Foreskin melanocyte (primary cell): ENCODE measurements at places on chromosomes 2 and 18.

DNA sequence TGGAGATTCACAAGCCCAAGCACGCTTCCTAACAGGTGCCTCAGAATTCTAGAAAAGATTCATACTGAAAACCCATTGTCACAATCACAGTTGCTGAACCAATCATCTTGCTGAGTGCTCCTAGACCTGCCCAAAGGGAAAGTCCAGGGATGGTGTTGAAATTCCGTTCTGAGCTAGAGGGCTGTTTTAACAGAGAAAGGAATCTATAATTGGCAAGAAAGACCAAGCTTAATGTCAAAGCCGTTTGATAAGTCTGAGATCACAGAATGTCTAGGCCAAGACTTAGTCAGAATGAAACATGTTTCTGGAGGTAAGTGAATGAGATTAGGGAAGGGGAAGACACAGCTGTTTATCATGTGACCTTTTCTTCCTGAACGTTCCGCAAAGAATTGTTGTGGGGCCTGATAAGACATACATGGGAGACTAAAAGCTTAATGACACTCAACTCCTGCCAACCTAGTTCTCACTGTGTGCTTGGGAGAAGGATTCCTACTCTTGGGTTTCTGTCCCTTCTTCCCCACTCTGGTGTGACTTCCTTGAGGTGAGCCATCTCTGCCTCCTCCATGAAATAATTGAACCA, 27.5 kb downstream of the PMAIP1 start:
- no peak for DNase-seq

DNA sequence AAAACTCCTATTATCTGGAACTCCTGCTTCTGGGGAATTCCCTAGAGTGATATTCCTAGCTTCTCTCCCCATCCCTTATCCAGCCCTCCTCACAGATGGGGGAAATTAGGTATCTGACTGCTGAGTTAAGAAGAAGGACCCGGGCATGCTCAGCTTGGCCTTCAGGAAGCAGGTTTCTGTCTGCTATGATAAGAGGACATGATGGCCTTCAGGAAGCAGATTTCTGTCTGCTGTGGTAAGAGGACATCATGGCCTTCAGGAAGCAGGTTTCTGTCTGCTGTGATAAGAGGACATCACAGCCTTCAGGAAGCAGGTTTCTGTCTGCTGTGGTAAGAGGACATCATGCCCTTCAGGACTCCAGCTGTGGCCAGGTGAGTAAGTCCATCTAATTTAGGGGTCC, 65.2 kb downstream of the PLEKHM3 start:
- DNase-seq: no peak

- no peak for DNase-seq
Measured at GRCh38 chr2:235191978-235192377, 240.2 kb downstream of the SH3BP4 start.

DNA sequence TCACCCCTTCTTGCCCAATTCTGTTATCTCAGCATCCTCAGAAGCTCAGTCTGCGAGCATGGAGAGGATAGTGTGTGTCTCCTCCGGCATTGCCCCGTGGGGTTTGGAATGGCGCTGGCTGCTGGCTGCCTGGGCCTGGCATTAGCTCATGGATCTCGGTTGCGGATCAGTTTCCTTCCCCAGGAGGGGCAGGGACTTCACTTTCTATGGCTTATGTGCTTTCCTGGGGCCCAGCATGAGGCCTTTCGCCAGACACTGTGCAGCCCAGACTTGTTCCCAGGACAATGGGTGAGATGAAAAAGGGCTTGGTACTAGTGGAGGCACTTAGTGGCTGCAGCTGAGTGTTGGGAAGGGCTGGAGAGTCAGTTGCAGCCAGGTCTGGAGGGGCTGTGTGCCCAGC, 143.3 kb downstream of the GLI2 start:
- no peak for DNase-seq

DNA sequence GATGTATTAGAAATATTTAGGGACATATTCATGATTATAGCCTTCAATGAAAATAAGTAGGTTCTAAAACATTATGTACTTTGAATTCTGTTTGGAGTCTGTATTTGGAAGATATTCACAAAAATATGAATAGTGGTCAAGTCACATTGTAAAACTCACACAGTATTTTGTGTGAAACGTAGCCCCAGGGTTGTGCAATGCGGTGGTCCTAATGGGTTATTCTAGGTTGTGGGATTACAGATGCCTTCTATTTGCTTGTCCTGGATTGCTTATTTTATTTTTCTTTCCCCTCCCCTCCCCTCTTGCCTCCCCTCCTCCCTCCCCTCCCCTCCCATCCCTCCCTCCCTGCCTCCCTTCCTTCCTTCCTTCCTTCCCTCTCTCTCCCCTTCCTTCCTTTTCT, 93.7 kb upstream of the THUMPD2 start:
- no peak for DNase-seq

DNA sequence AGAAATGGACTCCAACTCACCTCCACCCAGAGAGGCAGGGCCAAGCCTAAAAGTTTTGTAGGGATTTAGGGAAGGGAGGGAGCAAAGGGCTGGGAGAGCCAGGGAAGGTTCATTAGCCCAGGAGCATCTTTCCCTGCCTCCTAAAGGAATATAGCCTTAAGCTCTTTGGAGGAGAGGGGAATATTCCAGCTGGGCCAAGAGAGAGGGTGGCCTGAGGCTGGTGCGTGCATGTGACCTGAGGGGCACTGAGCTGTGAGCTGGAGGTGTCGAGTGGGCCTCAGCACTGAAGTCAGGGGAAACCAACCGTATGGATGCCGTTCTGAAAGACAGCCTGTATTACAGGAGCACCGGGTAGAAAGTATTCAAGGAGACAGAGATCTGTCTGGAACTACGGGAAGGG, 112.6 kb downstream of the KLHL29 start:
- no peak for DNase-seq

DNA sequence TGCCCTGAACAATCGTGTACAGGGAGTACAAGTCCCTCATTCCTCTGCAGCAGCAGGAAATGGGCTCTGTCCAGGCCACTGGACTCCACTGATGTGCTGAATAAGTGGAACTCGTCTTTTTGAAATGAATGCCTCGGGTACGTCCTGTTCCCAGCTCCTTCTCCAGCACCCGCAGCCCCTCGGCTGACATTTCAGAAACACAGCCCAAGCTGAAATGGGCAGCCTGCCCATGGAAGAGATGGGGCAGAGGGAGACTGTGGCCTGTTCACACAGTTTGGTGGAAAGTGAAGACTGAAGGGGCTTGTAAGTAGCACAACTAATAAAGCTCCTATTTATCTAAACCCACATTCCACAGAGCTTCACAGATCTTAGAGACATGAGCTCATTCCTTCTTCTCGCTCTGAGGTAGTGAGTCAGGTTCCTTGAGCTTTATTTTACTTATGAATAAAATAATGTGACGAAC, 498.6 kb downstream of the TXNL1 start:
- DNase-seq: no peak

GRCh38 chr2:129015397-129016285, 697.0 kb upstream of the HS6ST1 start:
- DNase-seq: no peak

GRCh38 chr2:224958873-224959272, 83.4 kb downstream of the DOCK10 start:
- DNase-seq: no peak

GRCh38 chr2:111715987-111716904, 167.7 kb downstream of the ANAPC1 start:
- DNase-seq: no peak

DNA sequence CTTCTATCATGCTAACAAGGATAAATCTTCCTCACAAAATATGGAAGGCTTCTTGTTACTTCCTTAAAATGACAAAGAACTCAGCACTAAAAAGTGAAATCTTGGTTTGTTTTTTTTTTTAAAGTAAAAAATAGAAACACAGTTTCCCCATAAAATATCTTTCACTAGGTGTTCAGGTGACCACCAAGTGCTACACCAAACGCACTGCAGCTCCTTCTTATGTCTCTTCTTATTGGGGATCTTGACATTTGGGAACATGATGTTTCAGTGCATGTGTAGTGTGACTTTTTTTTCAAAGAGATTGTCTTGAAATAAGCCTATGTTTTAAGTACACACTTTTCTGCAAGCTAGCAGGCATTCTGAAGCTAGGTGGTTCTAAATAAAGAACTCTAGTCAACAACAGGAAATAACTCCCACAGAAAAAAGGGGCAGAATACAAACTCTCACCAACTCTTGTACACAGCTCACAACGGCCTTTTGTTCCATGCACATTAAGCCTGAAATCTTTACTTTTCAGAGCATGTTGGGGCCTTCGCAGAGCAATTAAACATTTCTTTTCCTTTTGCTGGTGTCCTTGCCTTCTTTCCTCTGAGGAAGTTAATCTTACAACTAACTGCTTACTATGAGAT, 13.2 kb upstream of the SERTAD2 start:
- DNase-seq: peak; percentile 69

GRCh38 chr18:75418293-75419005, 9.1 kb downstream of the SMIM21 start:
- no peak for DNase-seq

- DNase-seq: no peak
Measured at GRCh38 chr2:134335601-134336000, 81.7 kb downstream of the MGAT5 start.

DNA sequence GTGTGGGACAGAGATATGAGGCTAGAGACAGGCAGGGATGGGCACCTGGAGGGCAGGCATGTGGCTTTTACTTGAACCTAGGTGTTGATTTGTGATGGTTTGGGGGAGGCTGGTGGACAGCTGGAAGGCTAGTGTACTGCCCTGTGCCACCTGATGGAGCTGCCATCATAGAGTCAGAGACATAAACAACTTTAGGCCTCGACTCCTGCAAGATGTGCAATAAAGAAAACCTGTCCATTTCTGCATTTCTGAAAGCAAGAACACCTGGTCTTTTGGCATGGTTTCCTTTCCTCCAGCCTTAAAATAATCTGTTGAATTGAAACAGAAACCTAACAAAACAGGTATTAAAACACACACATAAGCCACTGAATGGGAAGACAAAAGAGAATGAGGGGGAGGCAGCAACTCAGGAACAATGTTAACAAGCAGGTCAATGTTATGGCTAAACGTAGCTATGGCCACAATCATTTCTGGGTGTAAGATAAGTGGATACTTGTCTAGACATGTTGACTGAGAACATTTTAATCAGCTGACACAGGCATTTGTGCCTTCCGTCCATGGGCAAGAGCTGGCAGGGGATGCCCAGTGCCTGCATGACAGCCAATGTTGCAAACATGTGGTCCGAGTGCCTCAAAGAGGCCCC, 87.8 kb downstream of the KCTD1 start:
- DNase-seq: no peak

DNA sequence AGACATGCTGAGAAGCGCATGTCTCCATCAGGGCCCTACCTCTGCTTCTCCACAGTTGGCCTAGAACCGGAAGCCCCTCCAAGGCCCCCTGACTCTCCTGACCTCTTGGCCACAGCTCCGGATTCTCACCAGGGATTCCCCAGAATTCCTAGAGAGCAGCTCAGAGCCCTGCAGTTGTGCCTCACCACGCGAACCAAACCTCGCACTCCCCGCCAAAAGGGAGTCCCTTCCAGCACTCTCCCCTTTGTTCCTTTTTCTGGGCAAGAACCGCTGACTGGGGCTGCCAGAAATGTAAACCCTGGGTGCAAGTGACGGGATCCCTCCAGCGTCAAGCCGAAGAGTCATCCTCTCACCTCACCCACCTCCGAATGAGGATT, 36.7 kb downstream of the AFF3 start:
- DNase-seq: no peak

DNA sequence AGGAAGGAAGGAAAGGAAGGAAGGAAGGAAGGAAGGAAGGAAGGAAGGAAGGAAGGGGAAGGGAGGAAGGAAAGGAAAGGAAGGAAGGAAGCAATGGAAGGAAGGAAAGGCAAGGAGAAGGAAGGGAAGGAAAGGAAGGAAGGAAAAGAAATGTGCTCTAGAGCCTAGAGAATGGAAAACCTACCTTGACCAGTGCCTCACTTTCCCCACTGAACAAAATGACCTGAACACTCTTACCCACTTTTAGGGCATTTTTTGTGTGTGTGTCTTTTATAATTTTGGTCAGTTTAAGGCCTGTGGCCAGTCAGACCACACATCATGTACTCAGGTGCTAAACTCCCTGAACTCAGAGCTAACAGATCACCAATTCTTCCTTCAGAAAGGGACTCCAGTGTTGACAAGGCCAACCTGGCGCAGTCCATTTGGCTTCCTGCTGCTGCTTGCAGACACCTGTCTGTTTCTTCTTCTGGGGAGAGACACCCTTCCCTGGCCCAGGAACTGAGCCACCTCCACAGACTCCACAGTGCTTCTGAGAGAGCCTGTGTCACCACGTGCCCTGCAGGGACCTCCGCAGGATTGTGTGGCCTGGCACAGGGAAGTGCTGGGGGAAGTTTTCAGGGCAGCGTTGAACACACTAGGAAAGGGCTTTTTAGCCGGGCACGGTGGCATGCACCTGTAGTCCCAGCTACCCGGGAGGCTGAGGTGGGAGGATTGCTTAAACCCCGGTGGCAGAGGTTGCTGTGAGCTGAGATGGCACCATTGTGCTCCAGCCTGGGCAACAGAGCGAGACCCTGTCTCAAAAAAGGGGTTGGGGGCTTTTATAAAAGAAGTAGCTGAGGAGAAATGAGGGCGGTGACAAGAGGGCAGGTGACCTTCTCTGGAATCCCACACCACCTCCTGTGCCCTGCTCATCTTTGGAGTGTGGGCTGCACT, 57.2 kb downstream of the DDX1 start:
- DNase-seq: no peak

DNA sequence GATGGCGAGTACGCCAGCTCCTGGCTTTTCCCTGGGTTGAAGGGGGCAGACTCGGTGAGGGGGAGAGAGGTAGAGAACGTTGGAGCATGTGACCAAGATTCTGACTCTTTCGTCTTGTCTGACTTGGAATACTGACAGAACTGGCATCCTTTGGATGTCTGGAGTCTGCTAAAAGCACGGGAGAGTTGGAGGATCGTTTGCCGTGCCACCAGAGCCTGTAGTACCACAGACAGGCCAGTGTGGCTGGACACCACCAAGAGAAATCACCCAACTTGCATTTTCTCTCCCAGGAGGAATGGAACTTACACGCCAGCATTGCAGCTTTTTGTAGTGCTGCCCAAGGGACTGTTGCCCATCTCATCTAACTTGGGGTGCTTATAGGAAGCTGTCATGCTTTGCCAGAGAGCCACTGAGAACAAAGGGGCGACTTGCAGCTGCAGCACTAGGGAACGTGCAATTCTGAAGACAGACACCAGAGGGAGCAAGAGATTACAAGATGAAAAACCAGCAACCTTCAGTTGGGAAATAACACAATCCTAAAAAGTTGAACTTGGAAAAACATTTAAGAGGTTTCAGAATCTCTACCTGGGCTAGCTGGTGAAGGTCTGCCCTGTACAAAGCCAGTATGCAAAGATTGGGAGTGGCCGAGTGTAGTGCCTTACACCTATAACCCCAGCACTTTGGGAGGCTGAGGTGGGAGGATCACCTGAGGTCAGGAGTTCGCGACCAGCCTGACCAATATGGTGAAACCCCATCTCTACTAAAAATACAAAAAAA, 24.1 kb downstream of the PSMG2 start:
- DNase-seq: peak; percentile 61

DNA sequence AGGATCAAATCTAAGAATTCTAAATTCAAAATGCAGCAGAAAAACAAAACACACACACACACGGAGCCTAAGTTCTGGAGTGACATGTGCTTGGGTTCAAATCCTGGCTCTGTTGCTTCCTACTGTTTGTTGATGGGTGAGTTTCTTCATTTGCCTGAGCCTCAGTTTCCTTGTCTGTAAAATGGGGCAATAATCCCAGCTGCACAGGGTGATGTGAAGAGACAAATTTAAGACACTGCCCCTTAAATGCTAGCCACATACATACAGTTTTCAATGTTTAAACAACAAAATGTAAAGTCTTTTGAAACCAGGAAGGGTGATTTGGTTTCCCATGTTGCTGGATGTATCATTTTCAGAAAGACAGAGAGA, 943 bp upstream of the GPR17 start:
- DNase-seq: no peak
